AG04449 (cell line): ENCODE measurements at places on chromosomes 7 and 10.

DNA sequence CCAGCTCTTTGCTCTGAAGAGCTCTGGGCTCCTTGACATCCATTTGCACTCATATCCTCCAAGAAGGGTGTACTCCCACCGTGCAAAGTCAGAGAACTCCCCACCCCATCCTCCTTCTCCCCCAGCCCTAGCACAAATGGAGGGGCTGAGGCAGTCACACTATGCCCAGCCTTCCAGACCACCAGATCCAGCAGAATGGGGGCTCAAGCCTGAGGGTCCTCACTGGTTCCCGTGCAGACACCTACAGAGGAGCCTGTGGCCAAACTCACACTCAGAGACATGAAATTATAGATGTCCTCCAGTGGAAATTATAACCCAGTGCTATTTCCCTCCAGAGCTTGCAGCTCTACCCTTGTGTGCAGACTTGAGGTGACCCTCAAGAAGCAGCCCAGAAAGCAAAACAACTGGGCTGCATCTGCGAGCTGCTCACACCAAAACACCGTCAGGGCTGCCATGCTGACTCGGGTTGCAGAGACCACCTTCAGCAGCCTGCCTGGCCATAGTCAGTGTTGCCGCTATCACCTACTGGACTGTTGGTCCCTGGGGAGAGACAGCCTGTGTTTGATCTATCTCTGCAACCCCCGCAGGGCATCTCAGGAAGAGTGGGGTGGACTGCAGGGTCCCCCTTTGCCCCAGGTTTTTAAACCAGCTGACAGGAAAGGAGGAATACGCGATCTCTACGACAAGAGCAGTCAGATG lies 7.4 kb downstream of the ZNF488 start:
- no peak for DNase-seq

GRCh38 chr7:54955696-54956420 lies 63.0 kb upstream of the EGFR start:
- DNase-seq, result no peak

DNA sequence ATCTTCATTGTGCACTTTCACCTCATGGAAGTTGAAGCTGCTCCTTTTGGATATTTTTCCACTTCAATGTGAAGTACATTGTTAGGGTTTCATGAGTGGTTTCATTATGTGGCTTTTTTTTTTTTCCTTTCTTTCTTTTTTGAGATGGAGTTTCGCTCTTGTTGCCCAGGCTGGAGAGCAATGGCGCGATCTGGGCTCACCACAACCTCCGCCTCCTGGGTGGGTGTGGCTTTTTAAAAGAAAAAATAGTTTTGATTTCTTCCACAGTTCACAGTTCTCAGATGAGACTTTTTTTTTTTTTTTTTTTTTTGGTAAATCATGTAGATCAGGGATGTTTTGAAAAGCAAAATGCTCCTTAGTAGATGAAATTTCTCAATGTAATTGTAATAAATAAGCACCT lies 652.3 kb upstream of the ANKRD30A start:
- no peak for DNase-seq

GRCh38 chr7:64183126-64183742 lies 23.8 kb upstream of the ZNF735 start:
- no peak for DNase-seq

DNA sequence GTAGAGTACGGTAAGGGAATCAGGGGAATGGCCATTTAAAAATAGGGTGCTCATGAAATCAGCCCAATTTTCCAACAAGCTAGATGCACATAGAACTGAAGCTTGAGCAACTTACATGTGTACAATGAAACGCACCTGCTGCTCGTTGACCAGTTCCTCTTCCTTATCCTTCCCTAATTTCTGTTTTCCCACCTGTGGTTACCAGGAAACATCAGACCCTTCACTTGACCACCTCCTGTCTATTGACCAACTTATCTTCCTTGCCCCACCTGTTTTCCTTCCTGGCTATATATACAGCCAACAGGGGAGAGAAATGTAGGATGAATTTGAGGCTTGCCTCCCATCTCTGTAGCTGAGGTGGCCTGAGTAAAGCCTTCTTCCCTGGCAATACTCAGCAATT lies 37.8 kb upstream of the RAPGEF5 start:
- no peak for DNase-seq

GRCh38 chr7:100367676-100368613 lies 5.3 kb upstream of the PILRA start:
- DNase-seq, result no peak

GRCh38 chr10:122730238-122730637 lies 30.6 kb upstream of the C10orf120 start:
- no peak for DNase-seq

- no peak for DNase-seq
Measured at GRCh38 chr7:70051726-70052125, 453.5 kb downstream of the AUTS2 start.

DNA sequence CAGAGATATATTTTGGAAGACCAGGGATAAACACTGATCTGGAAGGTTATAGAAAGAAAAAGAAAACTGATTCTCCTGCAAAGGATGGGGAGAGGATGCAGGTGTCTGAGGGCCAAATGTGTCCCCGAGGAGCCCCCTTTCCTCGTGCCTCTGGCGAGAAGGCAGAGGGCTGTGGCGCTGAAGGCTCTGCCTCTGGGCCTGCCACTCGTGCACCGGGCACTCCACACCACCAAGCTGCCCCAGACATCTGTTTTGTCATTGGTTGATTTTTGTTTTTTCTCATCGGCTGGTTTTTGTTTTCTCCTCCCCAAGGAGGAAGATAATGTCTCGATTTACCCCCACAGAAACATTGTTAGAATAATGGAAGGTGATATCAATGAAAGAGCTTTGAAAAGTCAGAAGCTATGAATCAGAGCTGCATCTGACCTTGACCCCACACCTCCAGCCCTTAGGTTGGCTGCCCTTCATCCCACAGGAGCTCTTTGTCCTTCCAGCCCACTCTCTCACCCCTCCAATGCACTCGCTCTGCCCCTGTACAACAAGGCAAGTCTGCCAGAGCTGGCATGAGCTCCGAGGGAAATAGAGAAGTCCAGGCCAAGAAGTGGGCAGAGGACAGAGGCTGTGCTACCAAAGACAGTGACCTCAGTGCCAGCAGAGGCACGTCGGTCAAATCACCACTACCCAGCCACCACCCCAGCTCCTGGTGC lies 124.8 kb downstream of the TCERG1L start:
- DNase-seq, result no peak

GRCh38 chr7:17422966-17423365 lies 124.5 kb downstream of the AHR start:
- DNase-seq, result no peak

GRCh38 chr7:26370011-26370410 lies 78.3 kb downstream of the SNX10 start:
- no peak for DNase-seq

DNA sequence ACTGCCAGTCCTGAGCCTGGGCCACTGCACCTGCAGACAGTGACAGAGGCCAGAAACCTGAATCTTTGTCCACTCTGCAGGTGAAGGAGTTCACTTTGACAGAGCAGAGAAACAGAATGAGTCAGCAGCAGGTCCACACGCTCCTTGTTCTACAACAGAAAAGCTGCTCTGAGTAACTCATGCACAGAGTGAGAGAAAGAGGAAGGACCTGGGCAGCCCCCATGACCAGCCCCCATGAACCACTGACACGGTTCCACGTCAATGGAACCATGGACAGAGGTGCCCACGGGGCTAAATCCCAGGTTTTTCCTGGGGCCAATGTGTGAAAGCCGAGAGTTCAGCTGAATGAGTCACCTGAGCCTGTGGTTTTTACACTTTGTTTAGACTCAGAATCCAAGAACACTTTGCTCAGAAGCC lies 40.8 kb upstream of the CTBP2 start:
- DNase-seq, result no peak

GRCh38 chr10:129712000-129712399 lies 245.0 kb downstream of the MGMT start:
- DNase-seq, result no peak

DNA sequence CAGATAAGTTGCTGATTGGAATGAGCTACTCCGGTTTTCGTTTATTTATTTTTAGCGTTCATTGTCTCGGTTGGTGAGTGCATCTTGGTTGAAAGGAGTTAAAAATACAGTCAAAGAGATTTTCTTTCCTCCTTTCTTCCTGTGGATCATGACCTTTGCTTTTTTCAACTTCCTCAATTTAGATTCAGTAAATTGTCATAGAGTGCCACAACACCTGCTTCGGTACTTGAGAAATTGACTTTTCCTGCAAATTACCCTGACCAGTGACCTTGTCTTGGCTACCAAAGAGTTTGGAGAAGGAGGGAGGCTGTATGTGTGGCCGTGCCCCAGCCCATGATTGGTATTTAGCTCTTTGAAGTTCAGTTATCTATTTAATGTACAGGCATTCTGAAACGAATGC lies 128.7 kb downstream of the FAM204A start:
- DNase-seq, result no peak

- no peak for DNase-seq
Measured at GRCh38 chr10:127910464-127910770, 3.5 kb downstream of the PTPRE start.

- DNase-seq, result no peak
Measured at GRCh38 chr10:21272643-21273399, 252.7 kb downstream of the SKIDA1 start.

DNA sequence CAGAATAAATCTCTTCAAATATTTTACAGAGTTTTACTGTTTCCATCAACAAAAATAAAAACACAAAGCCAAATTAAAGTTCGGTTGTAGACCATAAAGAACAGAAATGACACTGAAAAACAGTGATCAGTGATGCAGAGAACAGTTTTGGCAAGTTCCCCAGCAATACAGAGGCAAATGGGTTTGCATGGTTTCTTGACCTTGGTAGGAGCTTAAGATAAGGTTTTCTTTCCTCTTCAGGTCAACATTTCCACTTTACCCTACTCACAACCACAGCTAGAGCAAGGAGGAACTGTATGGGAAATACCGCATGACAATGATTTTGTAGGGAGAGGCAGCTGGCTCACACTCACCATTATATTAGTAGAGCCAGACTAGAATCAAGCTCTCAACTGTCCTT lies 199.5 kb downstream of the SH2D4B start:
- no peak for DNase-seq

DNA sequence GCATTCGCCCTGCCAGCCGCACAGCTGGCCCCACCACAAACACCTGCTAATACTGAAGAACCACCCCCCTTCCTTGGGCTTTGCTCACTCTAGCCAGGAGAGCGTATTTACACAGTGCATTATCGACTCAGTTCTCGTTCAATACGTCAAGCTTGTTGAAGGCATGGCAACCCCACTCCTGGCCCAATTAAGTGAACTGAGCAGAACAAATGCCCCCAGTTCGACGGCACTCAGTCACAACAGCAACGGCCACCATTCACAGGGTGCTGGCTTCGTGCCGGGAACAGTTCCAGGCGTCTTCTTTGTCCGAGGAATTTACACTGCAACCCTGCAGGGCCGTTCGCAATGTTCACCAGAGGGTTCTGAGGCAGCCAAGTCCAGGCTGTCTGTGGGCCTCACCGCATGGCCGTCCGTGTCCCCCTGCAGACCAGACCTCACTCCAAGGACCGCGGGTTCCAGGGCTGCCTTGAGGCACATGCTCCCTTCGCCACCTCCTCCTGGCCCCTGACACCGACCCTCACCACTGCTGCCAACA lies 175.3 kb downstream of the DIP2C start:
- DNase-seq, result no peak

DNA sequence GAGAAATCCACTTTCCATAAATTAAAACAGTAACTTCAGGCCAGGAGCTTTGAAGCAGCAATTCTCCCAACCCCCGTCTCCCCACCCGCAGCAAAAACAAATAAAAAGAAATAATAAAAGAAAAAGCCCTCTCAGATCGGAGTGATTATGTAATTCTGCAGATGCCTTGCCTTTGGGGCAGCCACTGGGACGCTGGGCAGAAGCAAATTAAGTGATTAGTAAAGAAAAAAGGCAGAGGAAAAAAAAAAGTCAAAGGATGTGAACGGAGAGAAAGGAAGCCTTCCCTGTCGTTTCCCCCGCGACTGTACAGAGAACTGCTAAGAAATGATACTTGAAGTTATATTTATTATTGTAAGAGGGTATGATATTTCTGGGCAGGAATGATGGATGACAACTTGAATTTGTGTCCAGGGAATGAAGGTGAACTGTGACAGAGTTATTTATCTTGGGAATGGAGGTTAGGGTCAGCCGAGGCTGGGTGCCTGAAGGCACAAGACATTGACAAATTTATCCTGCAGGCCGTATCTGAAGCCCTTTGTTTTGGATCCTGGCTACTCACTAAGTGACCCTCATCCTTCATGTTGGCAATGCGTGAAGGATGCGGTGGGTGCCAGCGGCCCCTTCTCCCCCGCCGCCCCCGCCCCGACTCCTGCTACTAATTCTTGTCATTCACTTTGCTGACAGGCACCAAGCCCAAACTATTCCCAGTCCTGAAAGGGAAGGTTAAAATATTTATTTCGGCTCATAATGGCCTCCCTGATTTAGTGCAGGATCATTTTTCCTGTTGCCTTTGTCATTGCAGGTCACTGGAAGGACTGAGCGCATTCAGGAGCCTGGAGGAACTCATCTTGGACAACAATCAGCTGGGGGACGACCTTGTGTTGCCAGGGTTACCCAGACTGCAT lies 604.0 kb downstream of the LRMDA start:
- no peak for DNase-seq

- DNase-seq, result no peak
Measured at GRCh38 chr7:34718867-34719266, 60.8 kb downstream of the NPSR1 start.
